CD4-positive, alpha-beta T cell treated with Interleukin-21 for 1 hour (primary cell): ENCODE measurements at places on chromosomes 5 and 9.
A peak's percentile ranks its signal among the peaks of the same experiment; 100 is the strongest.

- DNase-seq, result no peak
Observed at GRCh38 chr9:131144201-131144600, 18.8 kb downstream of the NUP214 start.

GRCh38 chr5:74895906-74896305 lies 29.7 kb upstream of the FAM169A start:
- DNase-seq, result no peak

GRCh38 chr5:174789596-174789995 lies 65.2 kb downstream of the MSX2 start:
- DNase-seq, result no peak

DNA sequence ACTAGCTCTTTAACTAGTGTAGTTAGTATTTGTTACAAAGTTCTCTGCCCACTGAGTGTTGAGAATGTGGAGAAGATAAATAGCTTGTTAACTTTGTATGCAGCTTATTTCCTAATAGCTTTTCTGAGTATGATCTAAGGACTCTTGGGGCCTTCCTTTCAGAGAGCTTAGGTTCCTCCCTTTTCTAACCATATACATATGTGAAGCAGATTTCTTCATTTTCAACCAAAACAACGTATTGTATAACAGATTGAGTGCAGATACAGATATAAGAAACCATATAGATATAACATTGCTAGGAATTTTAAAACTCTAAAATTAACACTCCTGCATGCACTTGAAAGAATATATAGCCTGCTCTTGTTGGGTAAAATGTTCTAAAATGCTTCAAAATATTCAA lies 70.4 kb downstream of the SCAMP1 start:
- DNase-seq, result no peak

DNA sequence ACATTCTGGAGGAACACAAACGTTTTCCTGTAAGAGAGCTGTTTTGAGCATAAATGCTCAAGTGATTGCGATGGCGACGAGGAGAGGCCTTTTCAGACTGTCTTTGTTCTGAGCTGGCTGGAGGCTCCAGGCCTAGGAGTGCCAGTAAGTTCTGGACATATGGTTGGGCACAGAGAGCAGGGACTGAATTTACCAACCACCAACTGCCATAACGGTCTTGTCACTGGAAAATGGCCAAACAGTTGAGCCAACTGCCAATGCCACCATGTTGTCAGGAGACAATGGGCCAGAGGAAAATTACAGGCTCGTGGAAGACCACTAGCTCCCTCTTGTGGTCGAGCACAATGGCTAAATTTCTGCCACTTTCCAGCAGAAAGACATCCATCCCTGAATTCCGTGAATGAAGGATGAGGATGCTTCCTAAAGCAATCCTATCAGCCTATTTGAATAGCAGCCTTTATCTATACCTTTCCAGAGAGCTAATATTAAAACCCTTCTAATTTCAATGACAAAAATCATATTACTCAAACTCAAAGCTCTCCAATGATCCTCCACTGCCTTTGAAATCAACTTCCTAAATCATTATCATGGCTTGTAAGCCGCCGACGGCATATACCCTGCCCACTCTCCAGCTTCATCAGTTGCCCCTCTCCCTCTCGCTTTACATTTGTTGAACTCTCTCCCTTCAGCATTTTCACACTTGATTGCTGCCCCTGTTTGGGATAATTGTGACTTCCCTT lies 66.9 kb upstream of the GLIS3 start:
- DNase-seq, result peak; percentile 35

DNA sequence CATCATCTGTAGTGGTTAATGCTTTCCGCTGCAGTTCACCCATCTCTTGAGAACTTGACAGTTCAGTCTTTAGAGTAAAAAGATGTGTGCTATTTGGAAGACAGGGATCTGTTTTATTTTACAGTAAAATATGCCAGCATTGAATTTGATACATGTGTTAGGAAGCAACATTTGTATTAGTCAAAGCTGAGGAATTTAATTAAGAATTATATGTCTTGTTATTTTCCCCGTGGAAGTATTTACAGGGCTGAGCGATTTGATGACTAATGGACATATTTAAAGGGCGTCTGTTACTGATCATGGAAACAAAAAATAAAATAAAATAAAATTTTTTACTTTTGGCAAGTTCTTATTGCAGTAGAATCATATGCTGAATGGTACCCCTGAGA lies 101.3 kb downstream of the PAM start:
- no peak for DNase-seq

DNA sequence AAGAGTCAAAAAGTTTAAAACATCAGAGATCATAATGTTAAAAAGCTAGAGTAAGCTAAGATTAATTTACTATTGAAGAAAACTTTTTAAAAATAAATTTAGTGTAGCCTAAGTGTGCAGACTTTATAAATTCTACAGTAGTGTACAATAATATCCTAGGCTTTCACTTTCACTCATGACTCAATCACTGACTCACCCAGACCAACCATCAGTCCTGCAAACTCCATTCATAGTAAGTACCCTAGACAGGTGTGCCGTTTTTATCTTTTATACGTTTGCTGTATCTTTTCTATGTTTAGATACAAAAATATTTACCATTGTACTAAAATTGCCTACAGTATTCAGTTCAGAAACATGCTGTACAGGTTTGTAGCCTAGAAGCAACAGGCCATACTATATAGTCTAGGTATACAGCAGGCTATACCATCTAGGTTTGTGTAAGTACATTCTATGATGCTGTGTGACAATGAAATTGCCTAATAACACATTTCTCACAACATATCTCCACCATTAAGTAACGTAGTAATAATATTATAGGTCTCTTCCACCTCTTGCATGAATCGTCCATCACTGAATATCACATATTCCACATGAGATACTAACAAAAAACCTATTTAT lies 59.2 kb downstream of the MEGF9 start:
- DNase-seq, result no peak

DNA sequence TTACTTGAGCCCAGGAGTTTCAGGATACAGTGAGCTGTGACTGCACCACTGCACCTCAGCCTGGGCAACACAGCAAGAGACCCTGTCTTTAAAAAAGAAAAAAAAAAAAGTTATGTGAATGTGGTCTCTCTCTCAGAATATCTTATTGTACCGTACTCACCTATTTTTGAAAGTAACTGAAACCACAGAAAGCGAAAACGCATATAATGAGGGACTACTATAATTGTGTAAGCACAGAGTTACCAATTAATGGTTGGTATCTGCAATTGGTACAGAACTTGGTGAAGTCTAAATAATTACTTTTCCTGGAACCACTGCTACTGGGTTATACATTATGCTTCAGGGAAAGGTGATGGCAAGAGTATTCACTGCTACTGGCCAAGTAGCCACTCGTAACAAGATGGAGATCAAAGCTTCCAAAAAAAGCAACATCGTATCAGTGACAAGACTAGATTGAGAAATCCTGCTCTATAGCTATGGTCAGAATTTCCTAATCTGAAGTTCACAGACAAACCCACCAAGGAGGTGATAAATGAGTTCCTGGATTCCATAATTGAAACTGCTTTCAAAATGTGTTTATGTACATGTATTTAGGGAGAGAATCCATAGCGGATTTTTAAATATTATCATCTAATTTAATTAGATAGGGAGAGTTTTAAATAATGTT lies 82.7 kb downstream of the NR6A1 start:
- no peak for DNase-seq

DNA sequence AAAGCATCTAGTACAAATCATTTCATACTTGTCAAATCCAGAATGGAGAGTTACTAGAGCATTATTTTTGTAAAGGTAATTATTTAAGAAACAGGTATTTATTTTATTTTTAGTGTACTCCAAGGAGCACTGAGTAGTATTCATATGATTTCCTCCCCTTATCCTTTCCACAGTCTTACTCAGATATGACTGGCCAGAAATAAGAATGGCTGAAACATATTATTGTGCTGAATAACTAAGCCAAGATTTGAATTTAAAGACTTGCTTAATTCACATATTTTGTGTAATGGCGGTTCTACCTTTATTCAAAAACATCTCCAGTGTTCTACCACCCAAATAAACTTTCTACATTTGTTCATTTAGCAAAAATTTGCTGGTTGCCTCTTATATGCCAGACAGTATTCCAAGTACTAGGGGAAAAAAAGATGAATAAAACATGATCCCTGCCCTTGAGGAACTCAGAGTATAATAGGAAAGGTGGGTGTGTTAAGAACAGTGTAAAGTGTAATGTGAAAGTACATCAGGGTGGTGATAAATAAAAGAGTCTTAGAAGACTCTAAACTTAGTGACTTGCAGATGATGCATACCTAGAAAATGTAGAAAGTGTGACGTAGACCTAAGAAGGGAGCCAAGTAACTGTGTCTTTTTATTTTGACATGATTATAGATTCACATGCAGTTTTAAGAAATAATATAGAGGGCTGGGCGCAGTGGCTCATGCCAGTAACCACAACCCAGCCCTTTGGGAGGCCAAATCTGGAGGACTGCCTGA lies 110.4 kb upstream of the GRHPR start:
- no peak for DNase-seq

- no peak for DNase-seq
Observed at GRCh38 chr9:4101667-4102066, 198.2 kb downstream of the GLIS3 start.

GRCh38 chr9:14706530-14707140 lies 13.4 kb upstream of the ZDHHC21 start:
- DNase-seq, result no peak

- no peak for DNase-seq
Observed at GRCh38 chr9:11335011-11335410, 722.2 kb upstream of the PTPRD start.

DNA sequence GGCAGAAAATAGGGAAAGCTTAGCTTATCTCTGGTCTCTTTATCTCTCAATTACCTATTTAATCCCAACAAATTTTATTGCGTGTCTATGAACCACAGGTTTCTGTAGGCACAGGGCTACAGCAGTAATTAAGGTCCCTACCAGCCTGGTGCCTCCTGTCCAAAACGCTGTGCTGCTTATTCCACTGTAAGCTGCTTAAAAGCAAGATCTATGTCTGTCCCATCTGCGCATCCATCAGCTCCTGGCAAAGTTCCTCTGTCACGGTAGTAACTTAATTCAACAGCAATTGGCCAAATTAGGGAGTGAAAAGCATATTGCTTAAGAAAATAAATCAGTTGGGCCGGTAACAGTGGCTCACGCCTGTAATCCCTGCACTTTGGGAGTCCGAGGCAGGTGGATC lies 235.8 kb upstream of the VLDLR start:
- no peak for DNase-seq

DNA sequence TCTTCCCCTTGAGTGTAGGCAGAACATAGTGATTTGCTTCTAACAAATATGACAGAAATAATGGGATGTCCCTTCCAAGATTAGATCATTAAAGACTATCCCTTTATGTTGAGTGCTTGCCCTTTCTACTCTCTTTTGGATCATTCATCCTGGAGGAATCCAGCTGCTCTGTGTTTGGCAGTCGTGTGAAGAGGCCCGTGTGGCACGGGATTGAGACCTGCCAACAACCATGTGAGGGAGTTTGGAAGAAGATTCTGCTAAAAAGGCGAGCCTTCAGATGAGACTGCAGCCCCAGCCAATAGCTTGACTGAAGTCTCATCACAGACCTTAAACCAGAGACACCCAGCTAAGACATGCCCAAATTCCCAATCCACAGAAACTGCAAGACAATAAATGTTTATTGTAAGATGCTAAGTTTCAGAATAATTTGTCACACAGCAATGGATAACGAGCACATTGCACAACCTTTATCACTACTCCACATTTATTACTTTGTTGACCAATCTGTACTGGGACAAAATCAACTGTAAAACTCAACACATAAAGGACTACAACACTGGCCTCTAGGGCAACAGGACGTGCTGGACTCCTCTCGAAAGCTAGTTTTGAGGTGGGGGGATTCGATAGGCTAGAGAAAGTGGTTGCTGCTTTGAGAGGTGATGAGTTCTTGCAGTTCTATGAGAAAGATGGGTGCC lies 42.8 kb downstream of the ANGPTL2 start:
- DNase-seq, result no peak

DNA sequence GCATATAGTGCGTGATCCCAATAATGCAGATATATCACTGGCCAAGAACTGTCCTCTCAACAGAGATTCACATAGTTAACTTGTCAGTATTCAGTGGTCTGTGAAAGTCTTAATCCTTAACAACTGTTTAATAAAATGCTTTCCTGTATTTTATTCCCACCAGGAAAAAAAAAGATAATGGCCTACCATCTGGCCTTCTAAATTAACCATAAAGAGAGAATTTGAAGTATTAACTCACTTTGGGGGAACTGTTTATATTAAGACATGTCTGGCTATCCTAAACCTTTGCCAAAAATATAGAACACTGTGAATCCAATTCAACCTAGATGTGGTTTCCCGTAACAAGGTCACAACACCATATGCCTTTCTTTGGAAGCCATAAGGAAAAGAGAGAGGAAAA lies 818 bp upstream of the FREM1 start:
- DNase-seq, result no peak

DNA sequence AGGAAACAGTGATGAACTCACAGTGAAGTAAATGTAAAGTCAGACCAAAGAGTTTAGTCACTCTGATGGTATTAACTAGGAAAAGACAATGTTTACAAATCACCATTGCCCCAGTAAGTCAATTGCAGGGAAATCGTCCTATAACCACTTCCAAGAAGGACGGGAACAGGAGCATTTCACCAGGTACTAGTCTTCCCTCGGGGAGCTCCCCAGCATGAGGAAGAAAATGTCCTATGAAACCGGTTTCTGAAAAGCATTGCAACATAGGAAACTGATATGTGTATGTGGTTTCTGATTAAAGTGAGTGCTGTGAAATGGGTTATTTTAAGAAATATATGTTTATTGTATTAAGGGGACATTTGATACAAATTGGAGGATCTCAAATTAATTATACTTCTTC lies 626.7 kb upstream of the ADAMTS16 start:
- DNase-seq, result no peak

GRCh38 chr9:116223926-116224325 lies 70.3 kb downstream of the PAPPA start:
- DNase-seq, result no peak

DNA sequence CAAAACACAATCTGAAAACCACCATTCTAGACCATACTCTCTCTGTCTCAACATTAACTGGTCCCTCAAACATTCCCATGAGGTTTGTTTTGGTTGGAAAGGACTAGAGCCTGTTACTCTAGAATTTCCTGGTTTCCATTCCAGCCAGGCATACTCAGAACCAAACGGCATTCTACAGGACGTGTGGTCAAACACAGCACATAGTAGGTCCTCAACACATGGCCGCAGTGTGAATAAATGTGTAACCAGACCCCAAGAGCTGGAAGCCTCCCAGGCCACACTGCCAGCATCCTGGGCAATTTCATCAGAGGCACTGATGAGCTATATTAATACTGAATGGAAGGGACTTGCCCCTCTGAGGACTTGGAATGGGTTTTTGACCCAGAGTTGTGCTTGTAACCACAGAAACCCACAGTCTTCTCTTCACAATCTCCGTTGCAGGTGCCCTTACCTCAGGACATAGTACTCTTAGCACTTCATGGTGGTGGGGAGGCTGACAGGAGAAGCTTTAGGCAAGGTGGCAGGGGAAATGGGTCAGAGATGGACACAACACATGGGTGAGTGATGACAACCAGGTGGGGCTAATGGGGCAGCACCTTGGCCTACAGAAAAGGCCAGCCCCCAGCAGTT lies 66.0 kb downstream of the ZNF366 start:
- DNase-seq, result no peak
